Skin of body (tissue), 3 donors: ENCODE measurements at places on chromosomes 3 and 15. TPM values are rescaled to one million over a fixed set of nuclear protein-coding genes. Genes with fewer than 3 reads are reported as not detected.

GRCh38 chr3:13317596-13318320 is 102.4 kb downstream of the NUP210 start:
- DNase-seq, result no peak

DNA sequence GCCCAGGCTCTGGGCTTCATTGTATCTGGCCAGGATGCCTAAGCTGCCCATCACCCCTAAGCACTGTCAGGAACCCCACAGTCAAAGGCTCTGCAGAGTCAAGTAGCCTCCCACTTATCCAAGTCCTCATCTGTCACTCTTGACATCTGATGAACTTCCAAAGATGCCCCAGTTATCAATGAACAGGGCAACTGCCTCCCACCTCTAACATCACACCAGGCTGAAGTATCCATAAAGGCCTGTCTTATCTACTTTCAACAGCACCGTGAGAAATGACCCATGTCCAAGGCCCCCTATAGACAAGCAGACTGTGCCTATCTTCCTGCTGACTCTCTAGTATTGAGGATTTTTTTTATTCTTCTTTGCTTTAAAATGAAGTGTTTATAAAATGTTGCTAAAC is 56.4 kb downstream of the TRIM69 start:
- DNase-seq, result no peak

Gene BUB1B
- 17.6 TPM for total RNA-seq

DNA sequence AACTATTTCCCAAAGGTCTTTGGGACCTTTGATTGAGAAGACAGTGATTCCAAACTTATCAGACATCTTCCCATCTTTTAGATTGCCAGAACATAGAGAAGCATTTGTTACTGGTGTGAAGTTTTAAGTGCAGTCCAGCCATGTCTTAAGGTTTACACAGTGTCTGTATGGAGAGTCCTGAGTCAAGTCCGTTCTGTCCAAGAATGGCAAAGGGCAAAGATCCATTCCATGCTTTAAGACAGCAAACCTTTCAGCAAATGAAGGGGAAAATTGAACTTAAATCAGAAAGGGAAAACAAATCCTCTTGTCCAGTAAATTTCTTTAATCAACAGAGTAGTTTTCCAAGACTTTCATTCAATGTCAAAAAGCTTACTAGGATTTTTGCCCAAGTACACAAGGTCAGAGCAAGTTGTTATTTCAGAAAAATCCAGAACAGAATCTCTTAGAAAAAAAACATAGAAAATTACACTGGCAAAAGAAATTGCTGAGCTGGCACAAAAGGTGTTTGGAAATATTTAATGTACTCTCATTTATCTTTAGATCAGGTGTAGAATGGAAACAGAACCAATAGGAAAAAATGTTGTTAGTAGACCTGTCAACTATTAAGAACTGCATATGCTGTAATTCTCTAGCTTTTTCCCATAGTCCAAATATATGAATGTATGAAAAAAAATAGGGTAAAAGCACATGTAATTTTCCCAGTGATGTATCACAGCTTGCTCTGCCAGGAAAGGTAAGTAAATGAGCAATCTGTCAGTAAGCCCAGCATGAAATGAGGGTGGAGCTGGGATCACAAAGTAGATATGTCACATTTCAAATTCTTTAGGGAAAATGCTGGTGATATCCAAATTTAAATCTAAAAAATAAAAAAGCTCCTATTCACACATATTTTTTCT is 1099.9 kb downstream of the TUSC7 start:
- no peak for DNase-seq

- no peak for DNase-seq
Observed at GRCh38 chr15:67826717-67827561, 1.6 kb downstream of the SKOR1 start.

Gene CBLB
- total RNA-seq, result 41.3 TPM

Gene CCDC33
- total RNA-seq, result 0.20 TPM

DNA sequence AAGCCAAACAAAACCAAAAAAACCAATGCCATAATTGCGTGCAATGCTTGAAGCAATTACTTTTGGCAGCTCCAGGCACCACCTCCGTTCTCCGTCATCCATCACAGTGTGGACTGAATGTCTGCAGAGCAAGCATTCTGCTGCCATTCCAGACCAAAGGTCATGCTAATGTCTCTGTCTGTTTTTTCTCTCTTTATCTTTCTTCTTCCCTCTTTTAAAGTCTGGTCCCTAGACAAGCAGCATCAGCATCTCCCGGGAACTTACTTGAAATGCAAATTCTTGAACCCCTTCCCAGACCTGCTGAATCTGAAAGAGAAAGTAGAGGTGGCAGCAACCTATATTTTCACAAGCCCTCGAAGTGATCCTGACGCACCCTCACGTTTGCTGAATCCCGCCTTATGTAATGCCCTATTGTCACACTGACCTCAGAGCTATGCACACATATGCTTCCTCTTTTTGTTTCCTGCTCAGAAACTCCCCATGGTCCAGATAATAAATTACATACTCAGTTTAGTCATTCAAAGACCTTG is 297.3 kb upstream of the PROK2 start:
- DNase-seq, result peak; percentile 50

GRCh38 chr15:91151781-91152563 is 51.9 kb downstream of the SV2B start:
- no peak for DNase-seq

Gene OR4F6
- total RNA-seq, result not detected

DNA sequence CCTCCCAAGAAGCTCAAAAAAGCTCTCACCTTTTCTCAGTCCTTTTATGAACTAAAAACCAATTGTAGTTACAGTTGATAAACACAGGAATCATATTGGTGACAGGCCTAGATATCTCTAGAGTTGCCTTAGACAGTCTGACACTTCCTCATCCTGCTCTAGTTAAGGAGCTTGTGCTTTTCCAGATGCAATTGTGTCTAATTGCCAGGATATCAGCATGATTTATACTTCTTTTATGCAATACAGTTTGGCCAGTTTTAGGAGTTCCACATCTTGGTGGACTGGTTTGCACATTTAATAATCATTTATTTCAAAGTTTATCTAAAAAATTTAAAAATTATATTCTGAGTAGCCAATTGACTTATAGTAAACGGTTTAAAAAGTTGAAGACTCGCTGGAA is 95.7 kb downstream of the DUT start:
- DNase-seq, result no peak

Gene TMIE
- 0.30 TPM for total RNA-seq

DNA sequence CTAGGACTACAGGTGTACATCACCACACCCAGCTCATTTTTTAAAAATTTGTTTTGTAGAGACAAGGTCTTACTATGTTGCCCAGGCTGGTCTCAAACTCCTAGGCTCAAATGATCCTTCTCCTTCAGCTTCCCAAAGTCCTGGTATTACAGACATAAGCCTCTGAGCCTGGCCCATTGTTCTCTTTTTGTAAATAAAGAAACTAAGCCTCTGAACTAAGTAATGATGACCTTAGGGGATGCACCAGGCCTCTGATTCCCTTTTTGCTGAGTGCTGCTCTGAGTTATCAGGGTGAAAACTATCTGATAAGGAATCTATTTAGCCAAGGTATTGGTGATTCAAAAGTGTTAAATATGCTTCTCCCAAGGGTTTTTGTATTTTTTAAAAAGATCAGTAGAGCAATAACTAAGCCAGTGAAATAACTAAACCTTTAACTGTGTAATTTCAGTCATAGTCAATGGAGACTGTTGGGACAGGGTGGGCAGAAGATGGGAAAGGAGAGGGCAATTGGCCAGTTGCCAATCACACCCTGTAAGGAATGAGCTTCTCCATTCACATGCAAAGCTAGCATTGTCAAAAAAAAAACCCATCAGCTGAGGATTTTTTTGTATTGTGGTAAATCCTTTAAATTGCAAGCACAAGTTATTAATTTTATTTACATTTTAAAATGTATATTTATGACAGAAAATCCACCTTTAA is 194.8 kb upstream of the PFN2 start:
- DNase-seq, result no peak

Gene GPR62
- total RNA-seq, result 0.20 TPM

DNA sequence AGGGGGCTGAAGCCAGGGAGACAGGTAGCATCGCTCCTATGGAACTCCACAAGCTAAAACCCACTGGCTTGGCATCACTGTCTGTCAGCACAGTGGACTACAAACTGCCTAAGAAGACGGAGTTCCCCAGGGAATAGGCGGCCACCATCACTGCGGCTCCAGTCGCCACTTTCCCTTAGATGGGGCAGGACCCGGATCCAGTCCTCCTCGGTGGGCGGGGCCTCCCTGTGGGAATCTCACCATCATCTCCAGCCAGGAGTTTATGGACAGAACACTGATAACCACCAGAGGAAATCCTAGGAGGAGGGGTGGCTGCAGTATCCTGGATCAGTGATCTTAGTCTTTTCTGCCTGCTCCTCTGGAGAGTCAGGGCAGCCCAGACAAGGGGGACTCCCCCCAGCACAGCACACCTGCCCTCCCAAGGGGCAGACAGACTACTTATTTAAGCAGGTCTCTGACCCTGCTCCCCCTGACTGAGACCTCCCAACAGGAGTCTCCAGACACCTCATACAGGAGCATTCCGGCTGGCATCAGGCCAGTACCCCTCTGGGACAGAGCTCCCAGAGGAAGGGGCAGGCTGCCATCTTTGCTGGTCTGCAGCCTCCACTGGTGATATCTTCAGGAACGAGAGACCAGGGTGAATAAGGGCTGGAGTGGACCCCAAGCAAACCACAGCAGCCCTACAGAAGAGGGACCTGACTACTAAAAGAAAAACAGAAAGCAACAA is 435.6 kb upstream of the RASGRP1 start:
- no peak for DNase-seq

GRCh38 chr3:50299929-50300680 is 900 bp upstream of the HYAL3 start:
- peak; percentile 73 for DNase-seq

GRCh38 chr15:68843425-68844311 is 23.0 kb upstream of the ANP32A start:
- peak; percentile 70 for DNase-seq

Gene BFSP2
- not detected for total RNA-seq

Gene TPM1
- 519 TPM for total RNA-seq

GRCh38 chr15:89416339-89417183 is 79.8 kb downstream of the RHCG start:
- no peak for DNase-seq

- no peak for DNase-seq
Observed at GRCh38 chr15:73633991-73634495, 854 bp upstream of the NPTN start.

Gene CCK
- 1.6 TPM for total RNA-seq

DNA sequence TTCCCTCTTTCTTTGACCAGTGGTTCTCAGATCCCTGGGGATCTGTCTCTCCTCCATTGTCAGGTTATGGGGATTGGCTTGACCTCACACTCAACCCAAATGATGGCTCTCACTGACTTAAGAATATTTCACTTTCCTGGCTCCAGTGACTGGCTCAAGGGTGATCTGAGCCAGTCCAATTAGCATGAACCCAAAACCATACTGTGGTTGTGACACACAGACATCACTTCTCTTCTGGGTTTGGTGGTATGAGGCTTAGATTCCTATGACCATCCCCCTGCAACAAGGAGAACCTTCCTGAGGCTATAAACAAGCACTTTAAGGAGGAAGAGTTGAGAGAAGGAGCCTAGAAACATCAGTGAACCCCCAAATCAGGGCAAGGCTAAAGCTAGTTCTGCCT is 85.8 kb downstream of the KCNAB1 start:
- DNase-seq, result no peak

- DNase-seq, result peak; percentile 13
Observed at GRCh38 chr3:175383371-175383770, 524.2 kb downstream of the NAALADL2 start.

Gene FEZF2
- not detected for total RNA-seq

- DNase-seq, result no peak
Observed at GRCh38 chr15:99322643-99323405, 71.5 kb downstream of the LRRC28 start.

Gene CNTN3
- total RNA-seq, result 21.7 TPM

GRCh38 chr3:175851541-175851940 is 992.4 kb downstream of the NAALADL2 start:
- DNase-seq, result no peak

Gene PML
- total RNA-seq, result 28.6 TPM

- DNase-seq, result no peak
Observed at GRCh38 chr3:114939920-114940319, 207.2 kb downstream of the ZBTB20 start.

- no peak for DNase-seq
Observed at GRCh38 chr3:56971261-56971660, 89.2 kb upstream of the SPATA12 start.

Gene SOX14
- total RNA-seq, result not detected

Gene SKOR1
- 0.10 TPM for total RNA-seq

GRCh38 chr15:25407950-25408349 is 30.9 kb downstream of the UBE3A start:
- no peak for DNase-seq

DNA sequence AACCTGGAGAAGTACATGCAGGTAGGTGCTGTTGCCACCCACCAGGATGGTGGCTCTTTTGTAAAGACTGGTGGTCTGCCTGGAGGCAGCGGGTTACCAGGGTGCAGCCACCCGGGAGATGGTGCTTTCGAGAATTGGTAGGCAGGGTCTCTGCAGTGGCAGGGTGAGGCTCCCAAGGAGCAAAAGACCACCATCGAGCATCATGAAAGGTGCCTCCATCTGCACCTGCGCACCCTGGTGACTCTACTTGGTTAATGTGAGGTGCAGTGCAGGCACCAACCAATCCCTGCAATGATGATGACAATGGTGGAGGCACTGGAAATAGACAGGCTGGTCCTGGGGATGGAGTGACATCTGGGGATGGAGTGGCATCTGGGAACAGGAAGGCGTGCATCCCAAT is 236.7 kb downstream of the ADAMTS17 start:
- DNase-seq, result no peak

DNA sequence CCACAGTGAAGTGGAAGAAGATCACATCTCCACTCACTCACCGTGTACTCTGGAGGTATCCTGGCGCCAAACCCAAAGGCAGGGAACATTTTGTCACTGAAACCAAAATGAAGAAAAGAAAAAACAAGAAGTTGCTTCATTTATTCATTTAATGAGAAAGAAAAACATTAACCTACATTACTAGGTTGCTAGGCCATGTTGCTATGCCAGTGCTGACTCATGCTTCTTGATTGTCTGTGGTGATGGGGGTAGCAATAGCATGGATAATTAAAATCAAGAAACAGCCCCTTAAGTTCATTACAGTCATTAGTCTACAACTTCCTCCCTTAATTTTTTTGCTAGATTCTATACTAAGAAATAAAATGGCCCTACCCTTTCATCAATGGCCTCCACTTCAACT is 52.7 kb upstream of the MRPL3 start:
- DNase-seq, result no peak

GRCh38 chr15:58407236-58407775 is 24.5 kb upstream of the LIPC start:
- DNase-seq, result no peak

DNA sequence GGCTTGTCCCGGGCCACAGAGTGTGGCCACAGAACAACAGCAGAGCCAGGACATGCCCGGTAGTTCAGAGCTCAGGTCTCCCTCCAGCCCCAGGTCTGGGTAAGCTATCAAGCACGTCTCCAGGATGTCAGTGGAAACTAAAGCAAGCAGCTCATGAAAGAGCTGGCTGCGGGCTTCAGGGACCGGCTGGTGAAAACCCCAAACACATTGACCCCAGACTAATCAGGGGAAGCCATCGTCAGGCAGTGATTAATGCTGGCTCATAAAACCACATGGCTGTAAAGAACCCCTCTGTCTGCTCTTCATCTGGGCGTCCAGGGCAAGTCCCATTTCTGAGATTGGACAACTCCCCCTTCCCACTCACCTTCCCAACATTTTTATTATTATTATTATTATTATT is 37.8 kb downstream of the LMCD1 start:
- no peak for DNase-seq
